ENCODE measurements at places on chromosomes 4 and X.

DNA sequence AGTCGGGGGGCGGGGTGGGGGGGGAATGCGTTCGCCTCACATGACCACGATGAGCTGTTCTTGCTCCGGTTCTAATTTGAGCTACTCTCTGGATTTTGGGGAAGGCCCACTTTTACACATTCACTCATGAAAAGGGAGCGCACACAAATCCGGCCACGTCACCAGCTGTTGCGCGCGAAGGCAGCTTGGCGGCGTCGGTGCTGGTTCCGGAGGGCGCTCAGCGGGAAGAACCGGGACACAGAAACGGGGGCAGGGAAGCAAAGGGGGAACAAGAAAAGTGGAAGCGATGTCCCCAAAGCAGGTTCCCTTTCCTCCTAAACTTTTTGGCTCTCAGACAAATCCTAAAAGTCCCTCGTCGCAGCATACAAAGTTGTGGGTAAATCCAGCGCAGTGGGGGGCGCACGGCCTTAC, 605 bp downstream of the ANXA5 start:
- DNase-seq, result peak; percentile 63

GRCh38 chr4:109183931-109184490, 118.4 kb downstream of the COL25A1 start:
- no peak for DNase-seq

DNA sequence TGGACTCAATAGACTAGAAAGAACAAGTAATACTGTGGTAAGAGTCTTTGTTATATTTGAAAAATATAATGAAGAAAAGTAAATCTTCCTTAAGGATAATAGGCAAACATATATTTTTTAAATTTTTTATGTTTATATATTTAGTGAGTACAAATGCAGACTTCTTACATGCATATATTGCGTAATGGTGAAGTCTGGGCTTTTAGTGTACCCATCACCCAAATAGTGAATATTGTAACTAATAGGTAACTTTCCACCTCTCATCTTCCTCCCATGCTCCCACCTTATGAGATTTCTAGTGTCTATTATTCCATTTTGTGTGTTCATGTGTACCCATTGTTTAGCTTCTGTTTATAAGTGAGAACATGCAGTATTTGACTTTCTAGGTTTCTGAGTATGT, 711.2 kb upstream of the NDST4 start:
- DNase-seq, result no peak

GRCh38 chr4:157880761-157881160, 292.1 kb downstream of the GASK1B start:
- DNase-seq, result no peak

- DNase-seq, result peak; percentile 7
Observed at GRCh38 chr4:187865914-187866313, 129.7 kb upstream of the ZFP42 start.

GRCh38 chr4:85676850-85677590, 202.1 kb downstream of the ARHGAP24 start:
- peak; percentile 23 for DNase-seq

- peak; percentile 59 for DNase-seq
Observed at GRCh38 chrX:40950546-40950945, 134.7 kb upstream of the USP9X start.

- DNase-seq, result no peak
Observed at GRCh38 chr4:77184974-77185373, 28.0 kb downstream of the CCNG2 start.

- DNase-seq, result peak; percentile 82
Observed at GRCh38 chr4:13544606-13545393, 492 bp upstream of the NKX3-2 start.

- DNase-seq, result no peak
Observed at GRCh38 chrX:103879339-103879738, 47.3 kb upstream of the RAB9B start.

Measured in HAP-1 (cell line).